Large intestine (tissue), 12 donors: ENCODE measurements at places on chromosomes 7 and 10. TPM values are rescaled to one million over a fixed set of nuclear protein-coding genes. Genes with fewer than 3 reads are reported as not detected.
A peak's percentile ranks its signal among the peaks of the same experiment; 100 is the strongest.

GRCh38 chr10:49090189-49090575, 25.1 kb downstream of the VSTM4 start:
- H3K27me3 ChIP-seq: no peaks in the 10 kb centered on the region
- H3K36me3 ChIP-seq: no peaks in the 10 kb centered on the region
- H3K4me3 ChIP-seq: no peak overlapping the region
- no peak overlapping the region for H3K27ac ChIP-seq
- no peaks in the 10 kb centered on the region for H3K4me1 ChIP-seq
- no peak for DNase-seq

DNA sequence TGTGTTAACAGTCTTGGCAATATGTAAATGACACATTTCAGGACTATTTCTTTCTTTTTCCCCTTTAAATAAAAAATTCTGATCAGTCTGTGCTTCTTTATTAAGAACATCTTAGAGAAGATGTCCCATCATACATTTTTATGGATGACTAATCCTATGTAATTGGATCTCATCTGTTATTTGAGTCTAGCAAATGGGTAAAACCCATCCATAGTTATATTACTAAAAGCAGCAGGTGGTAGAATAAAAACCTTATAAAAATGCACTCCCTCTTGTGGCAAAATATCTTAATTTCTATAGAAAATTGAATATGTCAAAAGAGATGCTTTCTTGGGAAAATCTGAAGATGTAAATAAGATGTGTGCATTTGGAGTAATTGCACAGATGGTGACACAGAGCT, 35.3 kb downstream of the TRRAP start:
- no peak overlapping the region for H3K27ac ChIP-seq
- peaks cover 78% of the 10 kb centered on the region for H3K36me3 ChIP-seq
- H3K27me3 ChIP-seq: no peaks in the 10 kb centered on the region
- H3K4me1 ChIP-seq: no peaks in the 10 kb centered on the region
- no peak overlapping the region for H3K4me3 ChIP-seq

DNA sequence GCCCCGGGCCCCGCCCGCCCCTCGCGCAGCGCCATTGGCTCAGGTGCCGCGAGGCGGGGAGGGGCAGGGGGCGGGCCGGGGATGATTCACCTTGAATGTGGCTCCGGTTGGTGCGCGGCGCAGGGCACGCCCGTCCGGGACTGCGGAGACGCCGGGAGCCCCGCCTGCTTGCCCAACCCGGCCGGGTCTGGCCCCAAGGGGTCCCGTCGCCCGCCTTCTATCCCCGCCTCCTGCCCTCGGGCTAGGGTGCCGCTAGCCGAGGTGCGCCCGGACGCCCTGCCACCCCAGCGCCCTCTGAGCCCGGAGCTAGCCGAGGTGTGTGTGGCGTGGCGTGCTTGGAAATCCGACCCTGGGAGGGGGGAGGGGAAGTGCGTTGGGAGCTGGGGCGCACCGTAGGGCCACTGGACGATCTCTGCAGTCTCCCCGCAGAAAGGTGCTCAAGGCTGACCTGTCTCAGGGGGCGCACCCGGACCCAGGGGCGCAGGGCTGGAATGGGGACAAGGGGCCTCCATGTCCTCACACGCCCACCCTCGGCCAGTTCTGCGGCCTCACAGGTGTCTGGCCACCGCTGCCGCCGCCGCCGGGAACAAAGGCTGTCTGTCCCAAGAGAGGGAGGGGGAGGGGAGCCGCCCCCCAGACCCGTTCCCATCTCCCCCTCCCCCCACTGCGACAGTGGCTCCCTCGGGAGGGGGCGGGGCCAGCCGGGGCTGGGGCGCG, 168.9 kb downstream of the NRF1 start:
- H3K27ac ChIP-seq: no peak overlapping the region
- no peaks in the 10 kb centered on the region for H3K36me3 ChIP-seq
- peak; percentile 82 for DNase-seq
- H3K4me3 ChIP-seq: peak overlapping the region; percentile 39
- peaks cover 96% of the 10 kb centered on the region for H3K27me3 ChIP-seq

DNA sequence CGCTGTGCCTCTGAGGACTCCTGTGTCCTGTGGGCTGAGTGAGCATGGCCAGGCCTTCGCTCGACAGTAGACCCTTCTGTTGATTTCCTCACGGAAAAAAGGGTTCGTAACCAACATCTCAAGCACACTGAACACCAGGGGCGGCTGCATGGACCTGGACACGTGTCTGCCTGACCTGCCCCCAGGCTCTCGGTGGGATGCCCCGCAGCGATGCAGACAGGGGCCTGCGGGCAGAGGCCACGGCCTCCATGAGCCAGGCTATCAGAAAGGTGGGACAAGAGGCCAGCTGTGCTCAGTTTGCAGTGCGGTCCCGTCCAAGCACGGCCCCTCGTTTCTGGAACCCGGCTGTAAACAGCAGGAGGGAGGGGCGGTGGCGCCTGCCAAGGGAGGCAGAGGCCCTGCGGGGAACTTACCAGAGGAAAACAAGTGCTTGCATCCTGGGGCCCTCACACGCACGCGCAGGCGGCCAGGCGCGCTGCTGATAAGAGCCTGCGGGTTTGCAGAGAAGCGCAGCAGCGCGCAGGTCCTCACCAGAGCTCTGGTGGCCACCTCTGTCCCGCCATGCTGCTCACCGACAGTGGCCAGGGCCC, 10.6 kb downstream of the GPR146 start:
- DNase-seq: peak; percentile 76

NCF1 gene
- 3.1 TPM for polyA plus RNA-seq

GRCh38 chr10:124516181-124516580, 54.6 kb downstream of the LHPP start:
- H3K27ac ChIP-seq: no peak overlapping the region
- H3K36me3 ChIP-seq: peaks cover 21% of the 10 kb centered on the region
- DNase-seq: no peak
- H3K4me1 ChIP-seq: no peaks in the 10 kb centered on the region
